ENCODE measurements at places on chromosomes 3 and 15.

GRCh38 chr15:50182219-50183013 lies 420 bp downstream of the SLC27A2 start:
- DNase-seq, result peak; percentile 18

DNA sequence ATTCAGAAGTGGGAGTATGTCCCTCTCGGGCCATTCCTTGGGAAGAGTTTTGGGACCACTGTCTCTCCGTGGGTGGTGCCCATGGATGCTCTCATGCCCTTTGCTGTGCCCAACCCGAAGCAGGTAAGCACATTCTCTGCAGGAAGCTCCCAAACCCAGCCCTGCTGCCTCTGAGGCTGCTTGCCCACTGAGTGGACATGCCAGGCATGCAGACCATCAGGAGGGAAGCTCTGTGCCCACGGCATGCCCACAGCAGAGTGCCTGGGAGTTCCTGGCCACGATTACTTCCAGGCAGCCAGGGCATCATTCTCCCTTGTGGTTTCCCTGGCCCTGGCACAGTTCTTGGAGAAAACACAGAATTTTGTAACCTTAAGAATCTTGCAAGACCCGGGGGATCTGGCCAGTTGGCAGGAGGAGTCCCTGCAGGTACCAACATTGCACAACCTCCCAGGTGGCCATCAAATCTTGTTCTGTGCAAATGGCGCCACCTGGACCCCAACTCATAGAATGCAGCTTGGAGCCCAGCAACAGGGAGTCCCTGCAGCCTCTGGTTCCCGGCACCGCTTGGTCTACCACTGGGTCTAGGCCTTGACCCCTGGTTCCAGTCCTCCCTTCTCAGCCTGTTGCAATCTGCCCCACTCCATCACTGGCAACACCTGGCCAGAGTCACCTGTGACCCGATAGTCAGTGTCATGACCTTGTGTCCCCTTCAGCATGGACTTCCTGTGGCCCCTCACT lies 20.4 kb downstream of the FAH start:
- DNase-seq, result peak; percentile 66

GRCh38 chr3:108110934-108111333 lies 20.1 kb upstream of the CD47 start:
- DNase-seq, result no peak

- no peak for DNase-seq
Measured at GRCh38 chr15:47331829-47332393, 385.4 kb upstream of the SEMA6D start.

DNA sequence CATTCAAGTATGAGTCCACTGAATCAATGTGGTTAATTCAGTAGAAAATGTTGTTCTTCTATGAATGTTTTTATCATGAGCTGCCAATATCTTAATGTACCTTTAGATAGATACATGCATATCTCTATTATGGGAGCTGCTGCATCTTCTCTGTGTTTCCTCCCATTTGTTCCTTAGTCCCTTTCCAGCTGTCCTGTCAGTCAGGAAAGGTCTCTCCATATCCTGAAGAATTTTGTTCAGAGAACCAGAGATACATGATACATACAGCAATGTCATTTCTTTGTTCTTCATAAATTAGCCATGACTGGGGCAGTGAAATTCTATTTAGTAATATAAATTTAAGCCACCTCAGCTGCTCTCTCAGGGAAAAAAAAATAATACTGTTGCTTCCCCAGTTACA lies 103.7 kb downstream of the P3H2 start:
- DNase-seq, result no peak

- no peak for DNase-seq
Measured at GRCh38 chr3:73500321-73500720, 124.4 kb downstream of the PDZRN3 start.

- DNase-seq, result no peak
Measured at GRCh38 chr3:10504171-10505049, 976 bp downstream of the ATP2B2 start.

DNA sequence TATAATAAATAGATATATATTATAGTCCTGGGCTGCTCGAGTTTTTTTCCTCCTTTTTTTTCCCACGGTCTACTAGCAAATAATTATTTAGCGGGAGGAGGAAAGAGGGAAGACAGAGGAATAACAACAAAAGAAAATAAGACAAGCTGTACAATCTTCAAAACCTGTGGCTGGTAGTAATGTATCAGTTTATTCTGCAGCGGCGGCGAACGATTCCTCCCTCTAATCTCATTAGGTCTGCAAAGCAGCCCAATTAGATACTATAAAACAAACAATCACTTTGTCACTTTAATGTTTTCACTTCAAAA lies 390 bp upstream of the TLE3 start:
- no peak for DNase-seq

GRCh38 chr3:59316688-59317275 lies 267.0 kb upstream of the CFAP20DC start:
- DNase-seq, result no peak

DNA sequence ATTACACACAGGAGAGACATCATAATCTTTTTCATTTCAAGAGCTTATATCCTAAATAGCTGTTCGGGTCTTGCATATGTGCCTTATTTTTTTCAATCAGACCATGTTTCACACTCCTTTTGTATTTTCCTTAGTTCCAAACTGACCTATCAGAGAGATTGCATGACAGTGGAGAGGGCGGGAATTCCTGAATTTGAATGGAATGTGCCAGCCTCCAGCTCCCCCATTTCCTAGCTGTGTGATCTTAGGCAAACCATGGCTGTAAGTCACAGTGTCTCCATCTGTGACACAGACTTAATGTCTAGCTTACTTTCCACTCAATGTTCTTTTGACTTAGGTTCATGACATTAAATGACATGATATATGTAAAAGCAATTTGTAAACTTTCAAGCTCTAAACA lies 62.0 kb upstream of the CSTA start:
- no peak for DNase-seq

DNA sequence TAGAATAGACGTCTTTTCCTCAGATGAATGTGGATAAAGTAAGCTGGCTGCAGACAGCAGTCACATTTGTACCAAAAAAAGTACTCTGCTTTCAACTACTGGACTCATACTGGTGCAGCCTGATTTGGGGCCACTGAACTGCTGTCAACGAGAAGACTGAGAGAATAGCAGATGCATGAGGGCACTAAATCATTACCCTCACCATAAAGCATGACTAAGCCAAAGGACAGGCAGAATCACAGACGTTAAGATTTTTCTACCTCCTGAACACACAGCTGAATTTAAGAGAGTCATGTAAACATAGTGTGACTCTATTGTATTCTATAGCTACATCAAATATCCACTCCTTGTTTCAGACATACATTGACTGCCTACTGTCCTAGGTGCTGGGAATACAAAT lies 67.8 kb upstream of the CDAN1 start:
- no peak for DNase-seq
